ENCODE measurements at places on chromosomes 4 and X. TPM values are rescaled to one million over a fixed set of nuclear protein-coding genes. Genes with fewer than 3 reads are reported as not detected.

The GRPR gene
- total RNA-seq: not detected

The C4orf50 gene
- 0.04 TPM for total RNA-seq

The ZNF711 gene
- 1.6 TPM for total RNA-seq

The GLUD2 gene
- total RNA-seq: 0.52 TPM

The KLHL15 gene
- 2.1 TPM for total RNA-seq

The HSFX2 gene
- total RNA-seq: not detected

The ODAM gene
- not detected for total RNA-seq

DNA sequence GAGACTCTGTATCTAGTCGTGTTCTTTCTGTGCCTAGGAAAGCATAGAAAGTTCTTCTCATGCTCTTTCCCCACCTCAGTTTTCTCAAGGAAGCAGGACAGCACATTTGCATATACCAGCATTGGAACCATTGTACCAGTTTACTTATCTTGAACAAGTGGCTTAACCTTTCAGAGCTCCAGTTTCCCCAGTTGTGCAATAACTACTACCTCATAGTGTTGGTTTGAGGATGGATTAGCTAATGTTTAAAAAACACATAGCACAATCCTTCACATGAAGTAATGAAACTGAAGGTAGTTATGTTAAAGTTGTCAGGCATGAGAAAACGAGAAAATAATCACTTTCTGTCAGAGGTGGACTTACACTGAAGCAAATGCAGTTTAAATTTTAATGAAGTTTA lies 92.2 kb upstream of the H2AZ1 start:
- ATAC-seq: peak; percentile 91

- ATAC-seq: no peak
Observed at GRCh38 chr4:2634014-2634413, 97.6 kb downstream of the FAM193A start.

- ATAC-seq: peak; percentile 8
Observed at GRCh38 chr4:633976-634598, 8.7 kb downstream of the PDE6B start.

GRCh38 chr4:161197474-161197873 lies 966.3 kb downstream of the FSTL5 start:
- ATAC-seq: no peak

DNA sequence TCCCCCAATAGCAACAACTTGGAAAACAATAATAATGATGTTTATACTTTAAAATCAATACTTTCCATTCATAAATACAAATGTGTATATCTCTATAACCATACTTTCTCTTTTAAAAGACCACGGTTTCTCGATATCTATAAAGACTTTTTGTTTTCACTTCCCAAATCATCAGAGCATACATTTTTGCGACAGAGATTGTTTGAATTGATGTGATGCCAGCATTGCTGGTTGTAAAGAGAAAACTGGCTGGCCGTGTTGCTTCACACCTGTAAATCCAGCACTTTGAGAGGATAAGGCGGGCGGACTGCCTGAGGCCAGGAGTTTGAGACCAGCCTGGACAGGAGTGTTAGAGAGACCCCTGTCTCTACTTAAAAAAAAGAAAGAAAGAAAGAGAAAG lies 77.6 kb upstream of the ZNF518B start:
- no peak for ATAC-seq

- no peak for ATAC-seq
Observed at GRCh38 chr4:152456609-152457008, 79.3 kb downstream of the FBXW7 start.

- no peak for ATAC-seq
Observed at GRCh38 chr4:69934150-69934549, 3.3 kb downstream of the CSN1S1 start.

DNA sequence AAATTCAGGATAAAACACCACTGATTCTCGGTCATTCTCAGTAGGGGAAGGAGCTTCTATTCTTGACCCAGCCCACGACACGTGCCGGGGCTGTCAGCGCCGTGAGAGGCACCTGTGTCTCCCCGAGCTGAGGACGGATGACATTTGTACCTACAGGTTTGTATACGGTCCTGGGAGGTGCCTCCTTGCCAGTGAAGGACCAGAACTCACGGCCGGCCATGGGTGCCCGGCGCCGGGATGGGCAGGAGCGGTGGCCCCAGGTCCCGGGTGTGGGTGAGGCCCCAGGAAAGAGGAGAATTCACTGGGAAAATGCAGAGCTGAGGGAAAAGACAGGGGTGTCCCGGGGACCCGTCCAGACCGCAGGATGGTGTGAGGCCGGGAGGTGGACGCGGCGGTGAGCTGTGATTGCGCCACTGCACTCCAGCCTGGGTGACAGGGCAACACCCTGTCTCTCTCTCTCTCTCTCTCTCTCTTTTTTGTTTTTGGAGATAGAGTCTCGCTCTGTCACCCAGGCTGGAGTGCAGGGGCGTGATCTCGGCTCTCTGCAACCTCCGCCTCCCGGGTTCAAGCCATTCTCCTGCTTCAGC lies 48.9 kb upstream of the PPP2R3B start:
- ATAC-seq: no peak

GRCh38 chrX:149120459-149120858 lies 384.6 kb downstream of the IDS start:
- no peak for ATAC-seq

GRCh38 chrX:116281106-116281505 lies 110.6 kb downstream of the AGTR2 start:
- peak; percentile 87 for ATAC-seq

GRCh38 chr4:182828360-182829025 lies 88.7 kb downstream of the DCTD start:
- no peak for ATAC-seq

DNA sequence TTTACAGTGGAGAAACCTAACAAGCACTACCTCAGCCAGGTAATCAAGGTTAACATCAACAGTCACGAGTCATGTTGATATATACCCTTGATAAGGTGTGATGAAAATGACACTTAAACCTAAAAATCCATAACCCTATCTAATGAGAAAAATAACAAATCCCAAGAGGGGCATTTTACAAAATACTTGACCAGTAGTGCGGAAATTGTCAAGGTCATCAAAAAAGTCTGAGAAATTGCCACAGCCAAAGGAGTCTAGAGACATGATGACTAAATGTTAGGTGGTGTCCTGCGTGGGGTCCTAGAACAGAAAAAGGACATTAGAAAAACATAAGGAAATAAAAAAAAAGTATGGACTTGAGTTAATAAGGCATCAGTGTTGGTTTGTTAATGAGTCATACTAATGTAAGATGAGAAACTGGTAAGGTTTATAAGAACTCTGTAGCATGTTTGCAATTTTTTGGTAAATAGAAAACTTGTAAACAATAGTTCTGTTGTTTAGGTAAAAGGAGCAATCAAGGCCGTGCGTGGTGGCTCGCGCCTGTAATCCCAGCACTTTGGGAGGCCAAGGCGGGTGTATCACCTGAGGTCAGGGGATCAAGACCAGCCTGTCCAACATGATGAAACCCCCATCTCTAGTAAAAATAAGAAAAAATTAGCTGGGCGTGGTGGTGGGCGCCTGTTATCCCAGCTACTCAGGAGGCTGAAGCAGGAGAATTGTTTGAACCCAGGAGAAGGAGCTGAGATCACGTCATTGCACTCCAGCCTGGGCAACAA lies 2.9 kb downstream of the RPL36A start:
- no peak for ATAC-seq

DNA sequence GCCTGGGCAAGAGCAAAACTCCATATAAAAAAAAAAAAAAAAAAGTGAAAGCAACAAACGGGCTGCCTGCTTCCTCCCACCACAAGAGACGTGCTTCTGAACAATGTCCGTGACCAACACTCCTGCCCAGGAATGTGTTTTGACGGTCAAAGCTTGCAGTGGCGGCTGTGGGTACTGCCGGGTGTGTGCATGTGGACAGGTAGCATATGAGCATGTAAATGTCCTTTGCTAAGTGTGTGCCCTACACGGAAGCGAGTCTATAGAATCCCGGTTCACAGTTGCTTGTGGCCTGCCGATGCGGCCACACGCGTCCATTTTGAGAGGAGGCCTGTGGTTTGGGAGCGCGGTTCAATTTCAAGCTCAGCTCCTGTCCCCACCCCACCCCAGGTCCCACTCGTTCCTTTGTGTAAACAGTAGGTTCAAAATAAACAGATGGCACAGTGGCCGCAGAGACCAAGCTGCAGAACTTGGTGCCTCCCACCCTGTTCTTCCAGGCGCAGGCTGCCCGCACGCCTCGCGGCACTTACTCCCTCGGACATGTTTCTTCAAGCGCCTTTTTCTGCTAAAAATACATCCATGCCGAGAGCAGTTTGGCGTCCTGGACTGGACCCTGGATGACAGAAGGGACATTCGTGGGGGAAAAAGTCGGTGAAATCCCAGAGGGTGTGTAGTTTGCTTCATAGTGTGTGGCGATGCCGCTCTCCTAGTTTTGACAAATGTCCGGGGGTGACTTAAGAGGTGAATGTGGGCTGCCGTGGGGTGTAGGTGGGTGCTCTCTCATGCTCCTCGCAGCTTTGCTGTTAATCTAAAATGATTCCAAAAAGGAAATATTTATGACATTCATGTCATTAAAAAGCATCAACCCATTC lies 11.5 kb upstream of the NKX1-1 start:
- ATAC-seq: no peak

DNA sequence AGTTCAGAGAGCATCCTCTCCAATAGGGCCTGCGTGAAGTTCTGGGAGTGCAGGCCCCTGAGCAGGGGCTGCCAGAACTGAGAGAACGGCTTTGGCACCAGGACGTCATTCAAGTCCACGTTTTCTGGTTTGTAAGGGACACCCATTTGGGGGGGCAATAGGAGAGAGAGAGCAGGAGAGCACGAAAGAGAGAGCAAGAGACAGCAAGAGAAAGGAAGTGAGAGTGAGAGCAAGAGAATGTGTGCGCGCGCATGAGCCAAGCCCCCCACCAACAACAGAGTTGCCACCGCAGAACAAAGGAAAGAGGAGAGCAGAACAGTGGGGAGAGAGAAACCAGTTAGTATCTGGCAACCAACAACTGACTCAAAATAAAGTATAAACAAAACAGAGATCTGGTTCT lies 10.4 kb downstream of the LAS1L start:
- ATAC-seq: no peak

DNA sequence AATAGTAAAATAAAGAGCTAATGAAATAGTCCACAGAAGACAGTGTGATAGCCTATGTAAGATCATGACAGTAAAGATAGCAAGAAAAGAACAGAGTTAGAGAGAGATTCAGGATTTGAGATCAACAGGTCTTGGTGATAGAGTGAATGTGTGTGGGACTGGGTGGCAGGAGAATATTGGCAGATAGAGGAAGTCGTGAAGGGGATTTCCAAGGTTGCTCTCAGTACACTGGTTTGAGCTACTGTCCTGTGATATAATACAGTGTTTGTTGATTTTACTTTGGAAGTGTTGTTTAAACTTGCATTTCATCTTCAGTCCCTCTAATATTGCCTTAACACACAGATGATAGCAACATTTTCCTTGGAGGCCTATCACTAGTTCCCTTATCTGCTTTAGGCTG lies 44.1 kb downstream of the DTHD1 start:
- no peak for ATAC-seq

- peak; percentile 80 for ATAC-seq
Observed at GRCh38 chr4:118765399-118765798, 70.5 kb downstream of the SEC24D start.

DNA sequence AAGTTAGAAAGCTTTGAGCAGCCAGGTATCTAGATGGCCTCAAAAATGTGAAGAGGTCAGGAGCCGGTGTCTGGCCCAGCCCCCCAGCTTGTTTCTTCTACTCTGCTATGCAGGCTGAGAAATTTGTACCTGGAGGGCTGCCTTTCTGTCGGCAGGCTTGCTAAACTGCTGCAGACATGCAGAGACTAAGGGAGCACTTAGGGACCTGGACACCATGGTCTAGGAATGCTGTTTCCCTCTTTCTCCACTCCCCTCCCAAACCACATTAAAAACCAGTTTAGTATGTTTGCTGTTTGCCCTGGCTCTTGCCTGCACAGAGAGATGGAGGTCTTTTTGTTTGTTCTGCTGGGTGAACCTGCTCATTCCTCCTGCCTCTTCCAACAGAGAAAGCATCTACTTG lies 157.1 kb upstream of the DGKK start:
- no peak for ATAC-seq

DNA sequence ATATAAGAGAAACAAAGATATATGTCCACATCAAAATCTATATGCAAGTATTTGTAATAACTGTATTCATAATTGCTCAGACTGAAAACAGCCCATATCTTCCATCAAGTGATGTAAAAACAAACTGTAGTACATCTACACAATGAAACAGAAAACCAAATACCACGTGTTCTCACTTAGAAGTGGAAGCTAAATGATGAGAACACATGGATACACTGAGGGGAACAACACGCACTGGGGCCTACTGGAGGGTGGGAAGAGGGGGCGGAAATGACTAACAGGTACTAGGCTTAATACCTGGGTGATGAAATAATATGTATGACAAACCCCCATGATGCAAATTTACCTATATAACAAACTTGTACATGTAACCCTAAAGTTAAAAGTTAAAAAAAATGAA lies 42.7 kb downstream of the UBA6 start:
- no peak for ATAC-seq

DNA sequence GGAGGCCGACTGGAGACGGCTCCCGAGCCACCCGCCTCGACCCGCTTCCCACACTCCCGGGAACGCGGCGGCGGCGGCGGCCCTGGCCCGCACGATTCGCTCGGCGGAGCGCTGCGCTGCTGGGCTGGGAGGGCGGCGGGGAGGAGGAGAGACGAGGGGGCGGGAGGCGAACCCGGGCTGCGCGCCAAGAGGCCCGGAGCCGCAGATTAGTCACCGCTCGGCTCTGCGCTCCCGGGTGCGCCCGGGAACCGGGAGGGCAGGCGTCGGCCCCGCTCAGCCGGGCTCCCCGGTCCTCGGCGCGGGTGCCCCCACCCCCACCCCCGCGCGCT lies 11.2 kb upstream of the BCOR start:
- ATAC-seq: peak; percentile 73

- ATAC-seq: no peak
Observed at GRCh38 chrX:150525061-150525919, 43.1 kb upstream of the MTM1 start.

DNA sequence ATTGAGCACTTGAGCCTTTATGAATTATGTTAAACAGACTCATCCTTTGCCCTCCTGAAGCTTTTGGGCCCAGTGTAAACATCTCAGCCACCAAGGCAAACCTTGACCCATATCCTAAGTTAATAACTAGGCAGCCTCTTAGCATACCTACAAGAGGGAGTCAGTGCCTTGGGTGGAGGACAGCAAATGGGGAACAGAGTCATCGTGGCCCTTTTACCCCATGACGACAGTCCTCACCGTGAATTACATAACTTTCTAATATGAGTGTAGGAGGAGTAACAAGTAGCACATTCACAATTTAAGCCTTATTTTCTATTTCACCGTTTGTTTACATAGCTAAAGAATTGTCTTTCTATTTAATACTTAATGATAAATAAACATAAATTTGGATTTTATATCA lies 16.8 kb downstream of the CLDN22 start:
- no peak for ATAC-seq

- no peak for ATAC-seq
Observed at GRCh38 chr4:820230-821172, 5.4 kb downstream of the CPLX1 start.

GRCh38 chr4:152536545-152537182 lies 772 bp upstream of the FBXW7 start:
- ATAC-seq: peak; percentile 43
